ENCODE measurements at places on chromosomes 4 and X.
A peak's percentile ranks its signal among the peaks of the same experiment; 100 is the strongest.

GRCh38 chr4:133624744-133625143 lies 475.6 kb downstream of the PCDH10 start:
- DNase-seq = no peak

- DNase-seq = no peak
Observed at GRCh38 chr4:78320349-78320935, 231.1 kb upstream of the ANXA3 start.

DNA sequence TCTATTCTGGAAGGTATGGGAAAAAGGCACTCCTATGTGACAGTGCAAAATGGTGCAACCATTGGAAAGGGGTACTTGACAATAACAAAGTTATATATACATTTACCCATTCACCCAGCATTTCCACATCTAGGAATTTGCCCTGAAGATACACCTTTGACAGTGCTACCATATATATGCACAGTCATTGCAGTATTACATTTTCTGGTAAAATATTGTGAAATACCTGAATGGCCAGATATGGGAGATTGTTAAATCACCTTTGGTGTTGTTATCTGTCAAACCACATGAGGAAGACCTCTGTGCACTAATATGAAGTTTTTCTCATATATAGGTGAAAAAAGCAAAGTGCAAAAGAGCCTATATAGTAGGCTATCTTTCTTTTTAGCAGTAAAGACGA lies 53.5 kb downstream of the SMAD1 start:
- no peak for DNase-seq

- no peak for DNase-seq
Observed at GRCh38 chrX:96889726-96890125, 6.0 kb downstream of the RPA4 start.

DNA sequence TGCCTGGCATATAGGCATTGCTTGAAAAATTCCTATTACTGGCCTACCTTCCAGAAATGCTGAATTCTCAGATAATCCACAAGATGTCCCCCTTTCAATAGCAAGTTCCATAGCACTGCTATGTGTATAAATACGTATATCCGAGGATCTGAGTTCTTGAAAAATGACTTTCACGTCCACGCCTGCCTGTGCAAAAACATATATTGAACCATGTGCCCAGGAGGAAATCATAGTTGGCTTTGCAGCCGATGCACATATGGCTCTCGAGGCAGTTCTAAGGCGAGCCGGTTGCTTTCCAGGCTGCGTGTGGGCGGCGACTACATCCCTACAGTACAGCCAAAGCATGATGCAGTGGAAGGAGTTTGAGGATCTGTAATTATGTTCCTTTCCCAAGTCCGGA lies 55.4 kb upstream of the ESX1 start:
- no peak for DNase-seq

- no peak for DNase-seq
Observed at GRCh38 chrX:132333351-132333750, 114.1 kb upstream of the RAP2C start.

DNA sequence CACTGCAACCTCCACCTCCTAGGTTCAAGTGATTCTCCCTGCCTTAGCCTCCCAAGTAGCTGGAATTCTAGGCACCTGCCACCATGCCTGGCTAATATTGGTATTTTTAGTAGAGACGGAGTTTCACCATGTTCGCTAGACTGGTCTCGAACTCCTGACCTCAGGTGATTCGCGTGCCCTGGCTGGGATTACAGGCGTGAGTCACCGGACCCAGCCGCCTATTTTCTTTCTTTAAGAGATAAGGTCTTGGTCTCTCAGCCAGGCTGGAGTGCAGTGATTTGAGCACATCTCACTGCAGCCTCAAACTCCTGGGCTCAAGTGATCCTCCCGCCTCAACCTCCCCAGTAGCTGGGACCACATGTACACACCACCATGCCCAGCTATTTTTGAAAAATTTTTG lies 166.5 kb downstream of the DHRSX start:
- DNase-seq = no peak

- peak; percentile 18 for DNase-seq
Observed at GRCh38 chr4:17385403-17385802, 126.5 kb downstream of the QDPR start.

DNA sequence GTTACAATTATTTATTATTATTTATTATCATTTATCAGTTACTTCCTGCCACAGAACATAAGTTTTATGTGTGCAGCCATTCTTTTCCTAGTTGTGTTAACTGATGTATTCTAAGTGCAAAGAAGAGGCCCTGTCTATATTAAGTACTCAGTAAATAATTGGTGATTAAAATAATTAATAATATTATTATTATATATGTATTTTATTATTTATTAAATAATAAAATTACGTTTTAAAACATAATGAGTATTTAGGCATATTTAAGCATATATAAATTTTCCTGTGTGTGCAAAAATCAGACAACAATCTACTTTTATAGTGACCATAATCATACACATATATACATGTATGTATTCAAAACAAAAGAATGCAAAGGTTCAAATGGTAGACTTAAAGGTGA lies 1871.6 kb upstream of the IGFBP7 start:
- DNase-seq = no peak

- DNase-seq = no peak
Observed at GRCh38 chrX:22063284-22063683, 31.2 kb downstream of the PHEX start.

DNA sequence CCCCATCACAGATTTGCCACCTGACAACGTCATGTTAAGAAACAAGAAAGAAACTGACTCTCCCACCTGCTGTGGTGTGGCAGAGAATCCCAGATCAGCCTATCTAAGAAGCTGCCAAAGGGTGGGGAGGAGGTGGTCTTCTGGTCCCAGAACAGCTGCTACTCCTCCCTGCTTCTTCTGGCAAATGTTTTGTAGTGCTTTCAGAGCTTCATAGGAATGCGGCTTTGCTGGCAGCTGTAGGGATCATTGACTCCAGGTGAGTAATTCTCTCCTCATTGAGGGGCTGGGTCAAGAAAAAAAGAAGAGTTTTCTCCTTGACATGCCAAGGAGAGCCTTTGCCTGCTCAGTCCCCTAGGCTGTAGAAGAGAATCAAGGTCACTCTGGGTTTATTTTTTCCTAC lies 23.3 kb downstream of the NRK start:
- no peak for DNase-seq

GRCh38 chr4:182807767-182808548 lies 109.2 kb downstream of the DCTD start:
- DNase-seq = no peak

DNA sequence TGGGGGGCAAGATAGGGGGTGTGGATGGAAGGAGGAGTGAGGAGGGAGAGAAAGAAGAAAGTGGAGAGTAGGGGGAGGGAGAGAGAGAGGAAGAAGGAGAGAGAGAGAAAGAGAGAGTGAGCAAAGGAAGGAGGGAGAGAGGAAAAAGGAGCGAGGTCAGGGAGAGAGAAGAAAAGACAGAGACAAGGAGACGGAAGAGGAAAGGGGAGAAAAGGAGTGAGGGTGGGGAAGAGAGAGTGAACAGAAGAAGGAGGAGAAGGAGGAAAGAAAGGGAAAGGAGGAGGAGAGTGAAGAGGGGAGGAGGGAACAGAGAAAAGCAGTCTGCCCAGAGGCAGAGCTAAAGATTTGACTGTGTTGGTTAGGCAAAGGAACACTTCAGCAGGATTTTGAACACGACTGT lies 181.6 kb downstream of the MID1IP1 start:
- no peak for DNase-seq

DNA sequence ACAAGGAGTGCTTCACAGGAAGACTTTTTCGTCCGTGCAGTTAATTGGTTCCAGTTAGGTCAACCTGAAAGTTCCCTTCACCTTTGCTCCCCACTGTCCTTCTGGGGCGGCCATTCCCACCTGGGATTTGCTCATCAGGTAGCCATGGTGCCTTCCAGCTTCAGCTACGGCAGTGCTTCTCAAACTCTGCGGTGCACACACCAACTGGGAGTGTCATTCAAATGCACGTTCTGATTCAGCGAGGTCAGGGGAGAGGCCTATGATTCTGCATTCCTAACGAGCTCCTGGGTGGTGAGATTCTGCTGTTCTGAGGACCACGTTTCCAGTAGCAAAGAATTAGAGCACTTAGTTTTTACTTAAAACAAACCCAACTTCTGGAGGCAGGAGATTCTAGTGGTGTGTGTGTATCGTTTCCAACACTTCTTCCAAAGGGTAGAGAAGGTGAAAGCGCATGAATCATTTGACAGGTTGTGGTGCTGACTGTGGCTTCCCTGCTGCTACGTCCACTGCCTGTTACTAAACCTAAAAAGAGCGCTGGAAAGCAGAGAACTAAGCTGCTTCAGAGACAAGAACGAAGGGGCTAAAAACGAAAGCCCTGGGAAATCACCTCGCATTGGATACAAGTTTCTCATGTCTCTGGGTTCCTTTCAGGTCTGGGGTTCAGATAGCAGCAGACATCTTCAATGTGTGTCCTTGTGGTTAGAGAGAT lies 4.7 kb upstream of the HELT start:
- no peak for DNase-seq

GRCh38 chr4:179344861-179345260 lies 1902.6 kb upstream of the AGA start:
- DNase-seq = no peak

DNA sequence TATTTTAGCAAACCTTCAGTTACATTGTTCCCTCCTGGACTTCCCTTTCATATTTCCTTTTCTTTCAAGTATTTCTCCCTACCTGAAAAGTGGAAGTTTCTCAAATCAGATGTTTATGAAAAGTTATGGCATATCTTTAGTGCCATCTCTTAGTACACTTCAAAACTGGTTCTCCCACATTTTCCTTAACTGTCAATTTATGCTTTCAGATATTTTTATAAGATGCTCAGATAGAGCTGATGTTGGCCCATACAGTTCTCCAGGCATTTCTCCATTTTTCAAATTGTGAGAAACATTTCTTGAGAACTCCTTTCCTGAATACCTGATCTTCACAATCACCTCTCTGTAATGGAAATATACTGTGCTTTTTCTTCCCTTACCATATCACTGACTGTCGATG lies 32.5 kb upstream of the AP1AR start:
- no peak for DNase-seq

GRCh38 chr4:48649505-48649904 lies 130.6 kb downstream of the FRYL start:
- DNase-seq = no peak

GRCh38 chrX:39018541-39018940 lies 217.3 kb downstream of the MID1IP1 start:
- no peak for DNase-seq

GRCh38 chr4:89365776-89366175 lies 58.2 kb upstream of the GPRIN3 start:
- DNase-seq = no peak

GRCh38 chr4:33974270-33974669 lies 2270.0 kb downstream of the ARAP2 start:
- DNase-seq = no peak

DNA sequence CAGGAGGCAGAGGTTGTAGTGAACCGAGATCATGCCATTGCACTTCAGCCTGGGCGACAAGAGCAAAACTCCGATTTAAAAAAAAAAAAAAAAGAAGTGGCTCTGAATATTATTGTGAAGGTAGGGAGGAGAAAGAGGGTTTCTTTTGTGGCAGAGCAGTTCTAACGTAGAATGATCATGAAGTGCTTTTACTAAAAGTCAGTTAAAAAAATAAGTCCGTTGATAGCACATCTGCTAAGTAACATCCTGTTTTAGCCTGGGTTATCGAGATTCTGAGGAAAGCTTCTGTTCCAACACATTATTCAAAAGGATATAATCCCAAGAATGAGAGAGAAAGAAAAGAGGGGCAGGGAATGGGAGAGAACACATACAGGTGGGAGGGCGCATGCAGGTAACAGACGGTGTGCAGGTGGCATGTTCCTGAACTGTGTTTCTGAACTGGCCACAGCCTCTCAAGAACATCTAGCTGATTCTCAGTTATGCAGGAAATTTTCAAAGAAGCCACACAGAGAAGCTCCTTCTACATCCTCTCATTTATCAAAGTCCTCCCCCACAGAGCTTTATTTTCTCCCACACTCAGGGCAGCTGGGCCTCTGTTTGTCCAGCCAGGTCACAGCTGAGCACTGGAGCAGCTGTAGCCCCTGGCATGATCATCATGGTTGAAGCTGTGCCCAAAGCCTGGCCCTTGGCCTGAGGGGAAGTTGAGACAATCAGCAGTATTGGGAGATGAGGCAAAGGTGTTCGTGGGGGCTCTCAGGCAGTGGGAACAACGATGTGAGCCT lies 342.3 kb downstream of the ZNF674 start:
- no peak for DNase-seq

DNA sequence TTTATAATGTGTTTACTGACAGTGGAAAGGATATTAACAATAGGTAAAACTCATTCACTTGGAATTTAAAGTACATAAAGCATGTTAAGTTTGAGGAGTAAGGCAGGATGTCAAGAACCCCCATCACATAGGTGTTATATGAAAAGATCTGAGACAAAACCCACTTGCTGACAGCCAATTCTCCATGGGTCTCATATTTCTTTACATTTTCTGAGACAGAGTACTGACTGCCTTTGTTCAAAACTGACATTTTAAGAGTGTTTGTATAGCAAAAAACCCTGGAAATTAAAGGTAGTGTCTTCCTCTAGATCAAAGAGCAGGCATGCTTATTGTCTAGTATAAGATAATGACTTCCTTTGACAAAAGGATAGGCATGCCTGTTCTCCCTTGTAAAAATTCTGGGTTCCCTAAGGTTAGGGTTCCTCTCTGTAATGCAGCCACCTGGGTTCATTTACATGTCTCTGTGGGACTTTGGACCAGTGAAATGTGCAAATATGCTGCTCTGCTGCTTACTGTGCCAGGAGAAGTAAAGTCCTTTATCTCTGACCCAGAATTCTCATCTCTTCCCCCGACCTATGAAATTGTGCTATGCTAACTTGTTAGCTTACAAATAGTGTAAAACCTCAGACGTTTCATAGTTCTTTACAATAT lies 123.6 kb downstream of the PCDH18 start:
- DNase-seq = no peak

DNA sequence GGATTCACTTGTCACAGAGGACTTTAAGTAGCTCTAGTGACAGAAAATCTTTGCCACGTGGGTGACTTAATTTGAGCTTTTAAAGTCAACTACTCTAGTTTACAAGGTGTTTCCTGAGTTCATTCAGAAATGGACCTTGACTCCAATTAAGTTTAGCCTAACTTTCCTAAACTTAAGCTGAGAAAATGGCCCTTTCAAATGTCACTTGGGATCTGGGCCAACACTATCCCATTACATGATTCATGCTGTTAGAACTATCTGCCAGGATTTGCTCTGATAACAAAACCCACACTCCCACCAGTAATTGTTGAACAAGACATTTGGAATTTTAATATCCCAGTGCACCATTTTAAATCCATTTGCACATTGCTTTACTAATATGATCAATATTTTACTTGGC lies 40.8 kb downstream of the C4orf46 start:
- no peak for DNase-seq

DNA sequence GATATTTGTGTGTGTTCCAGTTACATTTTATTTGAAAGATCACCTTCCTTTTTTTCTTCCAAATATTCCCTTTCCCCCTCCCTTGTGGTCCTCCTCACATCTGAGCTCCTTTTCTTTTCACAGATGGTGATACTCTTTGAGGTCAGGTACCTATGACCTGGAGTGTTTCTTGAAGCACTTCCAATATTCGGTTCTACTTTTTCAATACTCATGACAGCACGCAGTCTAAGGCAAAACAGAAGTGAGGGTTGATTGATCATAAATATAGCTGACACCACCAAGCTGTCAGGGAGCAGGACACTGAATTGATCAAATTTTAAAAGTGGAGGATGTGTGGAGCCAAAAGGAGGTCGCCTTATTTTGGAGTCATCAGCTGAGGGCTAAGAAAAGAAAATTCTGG lies 334.4 kb upstream of the MAGEB2 start:
- DNase-seq = no peak

- DNase-seq = no peak
Observed at GRCh38 chr4:93814722-93815121, 13.8 kb upstream of the ATOH1 start.

GRCh38 chr4:57071326-57071725 lies 38.9 kb downstream of the IGFBP7 start:
- DNase-seq = no peak

Measured in activated CD4-positive, alpha-beta memory T cell treated with anti-CD3 and anti-CD28 coated beads, Interleukin-2, amount 10 ng/mL, durations not matched to agents 7 days and 5 days (primary cell).